ENCODE measurements at places on chromosomes 1 and 21. TPM values are rescaled to one million over a fixed set of nuclear protein-coding genes. Genes with fewer than 3 reads are reported as not detected.
A peak's percentile ranks its signal among the peaks of the same experiment; 100 is the strongest.

Gene GPATCH3
- total RNA-seq, result 15.0 TPM

Gene NAXE
- 63.0 TPM for total RNA-seq

Gene KCNJ6
- 0.11 TPM for total RNA-seq

Gene MAB21L3
- total RNA-seq, result 0.11 TPM

Gene ZNF593OS
- 6.0 TPM for total RNA-seq

Gene NPHS2
- total RNA-seq, result not detected

Gene MIB2
- 41.8 TPM for total RNA-seq

- no peak for ATAC-seq
Measured at GRCh38 chr1:21670059-21670881, 1.1 kb upstream of the RAP1GAP start.

GRCh38 chr1:21952786-21953520 is 15.8 kb upstream of the HSPG2 start:
- no peak for ATAC-seq

GRCh38 chr1:8716238-8716637 is 101.2 kb downstream of the RERE start:
- no peak for ATAC-seq

- ATAC-seq, result no peak
Measured at GRCh38 chr1:95966866-95967265, 732.9 kb downstream of the RWDD3 start.

- no peak for ATAC-seq
Measured at GRCh38 chr21:42362198-42362597, 4.1 kb downstream of the TFF1 start.

- ATAC-seq, result no peak
Measured at GRCh38 chr21:28932717-28933116, 60.0 kb downstream of the LTN1 start.

- ATAC-seq, result no peak
Measured at GRCh38 chr1:101317590-101317989, 80.8 kb downstream of the S1PR1 start.

DNA sequence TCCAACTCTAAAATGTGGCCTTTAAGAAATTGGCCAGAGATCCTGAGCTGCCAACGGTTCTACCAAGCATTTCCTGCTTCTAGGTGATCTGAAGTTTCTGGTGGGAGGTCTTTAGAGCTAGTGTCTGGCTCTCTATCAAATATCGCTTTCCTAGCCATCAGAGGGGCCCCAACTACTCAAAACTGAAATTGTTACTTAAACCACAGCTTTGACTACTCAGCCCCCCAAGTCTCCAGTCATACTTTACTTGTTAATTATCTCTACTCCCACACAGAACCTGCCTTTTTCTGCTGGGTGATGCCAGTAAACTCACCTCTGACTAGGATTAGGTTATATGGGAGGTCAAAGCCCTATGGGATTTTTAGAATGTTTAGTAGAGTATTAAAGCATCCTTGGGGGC is 95.1 kb downstream of the FASLG start:
- ATAC-seq, result no peak

DNA sequence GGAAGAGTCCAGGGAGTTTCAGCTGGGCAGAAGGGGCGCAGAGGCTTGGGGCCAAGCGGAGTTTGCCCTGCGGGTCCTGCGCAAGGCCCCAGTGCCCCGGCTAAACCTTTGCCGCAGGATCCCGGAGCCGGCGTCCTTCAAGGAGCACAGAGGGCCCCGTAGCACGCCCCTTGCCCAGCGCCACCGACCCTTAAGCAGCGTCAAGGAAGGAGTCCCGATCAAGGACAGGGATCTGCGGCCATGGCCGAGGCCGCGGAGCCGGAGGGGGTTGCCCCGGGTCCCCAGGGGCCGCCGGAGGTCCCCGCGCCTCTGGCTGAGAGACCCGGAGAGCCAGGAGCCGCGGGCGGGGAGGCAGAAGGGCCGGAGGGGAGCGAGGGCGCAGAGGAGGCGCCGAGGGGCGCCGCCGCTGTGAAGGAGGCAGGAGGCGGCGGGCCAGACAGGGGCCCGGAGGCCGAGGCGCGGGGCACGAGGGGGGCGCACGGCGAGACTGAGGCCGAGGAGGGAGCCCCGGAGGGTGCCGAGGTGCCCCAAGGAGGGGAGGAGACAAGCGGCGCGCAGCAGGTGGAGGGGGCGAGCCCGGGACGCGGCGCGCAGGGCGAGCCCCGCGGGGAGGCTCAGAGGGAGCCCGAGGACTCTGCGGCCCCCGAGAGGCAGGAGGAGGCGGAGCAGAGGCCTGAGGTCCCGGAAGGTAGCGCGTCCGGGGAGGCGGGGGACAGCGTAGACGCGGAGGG is 520 bp downstream of the CLIC6 start:
- peak; percentile 58 for ATAC-seq

DNA sequence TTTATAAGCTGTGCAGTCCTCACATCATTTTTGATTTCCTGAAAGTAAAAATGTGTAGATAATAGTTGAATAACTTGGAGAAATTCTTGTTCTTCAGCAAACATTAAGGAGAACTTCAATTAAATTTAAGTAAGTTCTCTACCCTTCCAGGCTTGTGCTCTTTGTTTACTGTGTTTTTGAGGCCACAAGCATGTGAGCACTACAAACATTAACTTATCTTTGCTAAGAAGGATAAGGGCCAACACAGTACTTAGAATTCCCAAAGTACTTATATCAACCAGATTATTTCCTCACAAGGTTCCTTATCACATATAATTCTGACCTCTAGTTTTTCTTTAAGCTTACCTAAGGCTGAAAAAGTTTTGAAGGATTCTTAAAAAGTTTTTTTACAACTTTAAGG is 24.7 kb upstream of the RWDD3 start:
- no peak for ATAC-seq

- ATAC-seq, result no peak
Measured at GRCh38 chr1:198717510-198717909, 78.7 kb downstream of the PTPRC start.

DNA sequence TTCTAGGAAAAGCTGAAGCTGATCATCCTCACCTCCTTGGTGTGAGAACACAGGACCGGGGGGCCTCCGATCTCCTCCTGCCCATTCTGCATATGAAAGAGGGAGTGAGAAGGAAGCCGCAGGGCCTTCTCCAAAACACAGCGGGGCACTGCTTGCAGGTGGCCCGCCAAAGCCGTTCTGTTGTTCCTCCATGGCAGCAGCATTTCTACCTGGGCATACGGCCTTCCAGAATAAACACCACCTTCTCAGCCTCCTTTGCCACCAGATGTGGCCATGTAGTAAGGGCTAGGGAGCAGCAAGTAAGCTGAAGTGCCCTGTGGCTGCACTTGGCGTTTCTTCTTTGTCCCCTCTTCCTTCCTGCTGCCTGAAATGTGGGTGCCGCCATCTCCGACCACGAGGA is 214.9 kb downstream of the TOMM20 start:
- no peak for ATAC-seq

DNA sequence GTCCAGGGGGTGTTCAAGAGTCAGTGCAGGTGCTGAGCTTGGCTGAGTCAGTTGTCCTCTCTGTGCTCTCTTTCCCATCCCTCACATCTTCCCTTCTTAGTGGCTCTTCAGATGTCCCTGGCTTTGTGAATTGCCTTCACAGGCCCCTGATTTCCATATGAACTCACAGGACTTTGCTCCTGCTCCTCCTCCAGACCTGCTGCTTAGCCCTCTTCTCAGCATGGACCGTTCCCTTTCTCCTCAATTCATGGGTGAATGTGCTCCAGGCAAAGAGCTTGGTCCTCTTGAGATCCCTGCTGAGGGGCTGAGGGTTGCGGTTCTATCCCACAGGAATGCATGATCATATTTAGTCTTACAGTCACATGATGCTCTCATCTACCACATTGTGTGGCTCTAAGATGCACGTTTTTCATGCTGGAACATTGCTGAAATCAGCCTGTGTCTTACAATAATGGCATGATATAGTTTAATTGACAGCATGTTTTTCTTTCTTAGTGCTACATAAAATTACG is 30.5 kb downstream of the CACNA1E start:
- ATAC-seq, result no peak

GRCh38 chr1:71660411-71660810 is 579.6 kb upstream of the ZRANB2 start:
- ATAC-seq, result no peak

DNA sequence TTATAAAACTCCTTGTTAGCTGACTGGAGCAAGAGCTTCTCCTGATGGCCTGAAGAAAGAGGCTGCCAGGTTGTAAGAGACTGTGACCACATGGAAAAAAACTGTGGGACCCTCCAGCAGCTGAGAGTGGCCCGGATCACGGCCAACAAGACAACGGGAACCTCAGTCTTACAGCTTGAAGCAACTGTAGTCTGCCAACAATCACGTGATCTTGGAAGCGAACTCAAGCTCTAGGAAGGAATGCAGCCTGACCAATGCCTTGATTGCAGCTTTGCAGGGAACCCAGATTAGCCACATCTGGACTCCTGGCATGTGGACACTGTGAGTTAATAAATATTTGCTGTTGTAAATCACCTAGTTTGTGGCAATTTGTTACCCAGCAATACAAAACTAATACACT is 442.6 kb upstream of the PRMT6 start:
- no peak for ATAC-seq

DNA sequence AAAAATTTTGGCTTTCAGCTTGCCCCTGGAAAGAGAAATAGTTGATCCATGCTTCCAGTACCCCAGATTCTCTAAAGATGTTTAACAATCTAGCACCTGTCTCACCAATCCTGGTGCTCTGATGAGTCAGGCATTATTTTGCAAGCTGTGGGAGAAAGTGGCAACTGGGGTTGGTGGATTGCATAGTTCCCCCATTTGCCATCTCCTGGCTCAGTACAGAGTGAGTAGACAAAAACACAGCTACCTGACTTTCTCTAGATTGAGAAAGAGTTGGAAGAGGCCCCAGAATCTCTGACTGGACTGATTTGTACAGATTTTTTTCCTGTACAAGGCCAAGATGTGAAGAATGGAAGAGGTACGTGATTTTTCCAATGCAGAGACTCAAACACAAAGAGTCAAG is 75.1 kb upstream of the NEGR1 start:
- ATAC-seq, result no peak

DNA sequence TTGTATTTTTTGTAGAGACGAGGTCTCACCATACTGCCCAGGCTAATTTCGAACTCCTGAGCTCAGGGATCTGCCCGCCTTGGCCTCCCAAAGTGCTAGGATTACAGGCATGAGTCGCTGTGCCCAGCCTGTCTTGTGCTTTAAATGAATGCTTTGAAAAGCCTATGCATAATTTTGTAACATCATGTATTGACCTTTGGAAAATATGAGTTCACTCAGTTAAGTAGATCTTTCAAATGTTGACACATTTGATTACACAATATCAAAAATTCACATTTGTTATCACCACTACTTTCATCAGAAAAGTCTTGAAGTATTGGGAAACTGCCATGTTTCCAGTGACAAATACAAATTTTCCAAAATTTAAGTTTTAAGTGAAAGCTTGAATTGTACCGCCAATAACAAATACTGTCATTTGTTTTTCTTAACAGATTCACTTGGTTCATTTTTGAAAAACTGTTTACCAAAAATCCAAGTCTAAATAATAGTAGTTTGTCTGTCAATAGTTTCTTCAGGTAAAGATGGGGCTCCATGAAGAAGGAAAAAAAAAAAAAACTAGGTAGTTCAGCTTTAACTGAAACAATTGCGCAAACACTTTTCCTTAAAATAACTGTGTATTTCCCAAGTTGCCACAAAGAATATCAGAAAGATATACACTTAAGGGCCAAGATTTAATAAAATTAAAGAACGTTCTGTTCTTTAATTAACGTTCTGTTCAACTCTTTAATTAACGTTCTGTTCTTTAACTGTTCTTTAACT is 233.2 kb upstream of the NR5A2 start:
- ATAC-seq, result no peak

DNA sequence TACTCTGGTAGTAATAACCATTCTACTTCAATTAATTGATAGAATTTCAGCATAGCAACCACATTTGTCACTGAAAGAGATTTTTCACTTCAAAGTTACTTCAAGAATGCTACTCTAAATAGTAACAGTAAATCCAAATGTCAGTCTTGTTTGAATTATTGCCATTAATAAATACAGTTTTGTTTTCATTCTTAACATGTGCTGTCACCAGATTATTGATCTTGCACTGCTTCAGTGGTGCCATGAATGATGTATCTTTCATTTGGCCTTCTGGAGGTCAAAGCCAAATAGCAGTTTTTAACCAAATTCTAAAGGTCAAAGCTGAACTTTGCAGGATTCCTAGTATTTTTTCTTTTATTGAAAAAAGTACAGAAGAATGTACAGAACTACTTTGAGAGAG is 199.5 kb downstream of the PATJ start:
- no peak for ATAC-seq

DNA sequence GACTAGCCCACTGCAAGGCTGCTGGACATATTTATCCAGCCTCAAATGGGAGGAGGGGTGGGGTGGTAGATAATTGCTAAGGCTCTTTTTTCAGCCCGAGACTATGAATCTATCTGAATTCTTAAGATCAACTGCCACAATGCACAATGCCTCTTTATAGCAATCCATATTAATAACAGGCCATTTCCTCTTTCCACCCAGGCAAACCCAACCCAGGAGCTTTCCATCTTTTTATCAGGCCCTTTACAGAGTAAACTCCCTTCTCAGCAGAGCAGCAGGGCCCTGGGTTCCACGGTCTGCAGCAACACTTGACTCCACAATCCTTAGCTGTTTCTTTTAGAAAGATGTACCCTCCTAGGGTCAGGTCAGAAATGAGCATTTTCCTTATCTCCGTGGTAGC is 806 bp downstream of the DDOST start:
- ATAC-seq, result no peak

DNA sequence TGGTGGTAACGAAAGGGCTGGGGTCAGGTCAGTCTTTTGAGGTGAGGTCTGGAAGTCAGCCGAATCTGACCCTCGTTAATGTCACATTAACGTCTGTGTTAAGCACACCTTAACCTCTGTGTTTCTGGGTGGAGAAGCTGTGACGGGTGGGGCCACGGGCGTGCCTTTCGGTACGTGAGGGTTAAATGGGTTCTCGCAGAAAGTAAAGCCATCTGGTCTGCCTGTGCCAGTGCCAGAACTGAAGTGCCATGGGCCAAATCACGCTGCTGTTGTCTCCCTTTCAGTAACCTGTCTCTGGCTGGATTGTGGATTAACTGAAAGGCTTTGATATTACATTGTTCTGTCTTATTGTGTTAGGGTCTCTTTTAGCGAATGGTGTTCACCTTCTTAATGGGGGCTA is 14.4 kb downstream of the URB2 start:
- ATAC-seq, result no peak

DNA sequence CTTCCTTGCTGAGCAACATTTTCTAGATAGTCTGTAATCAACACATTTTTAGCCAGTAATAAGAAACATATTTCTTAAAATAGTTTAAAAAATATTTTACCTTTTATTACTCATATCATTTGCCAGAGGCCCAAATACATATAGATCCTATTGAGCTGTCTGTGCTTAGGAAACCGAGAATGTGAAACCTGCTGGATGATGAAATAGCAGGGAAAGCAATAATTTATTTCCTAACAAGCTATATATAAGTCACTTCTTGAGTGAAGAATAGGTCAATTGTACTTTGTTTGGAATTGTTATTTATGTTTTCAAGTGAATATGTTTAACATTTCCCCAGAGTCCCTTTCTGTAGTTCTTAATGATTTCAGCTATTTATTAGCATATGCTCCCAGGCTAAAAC is 339.9 kb upstream of the TMPRSS15 start:
- peak; percentile 73 for ATAC-seq

DNA sequence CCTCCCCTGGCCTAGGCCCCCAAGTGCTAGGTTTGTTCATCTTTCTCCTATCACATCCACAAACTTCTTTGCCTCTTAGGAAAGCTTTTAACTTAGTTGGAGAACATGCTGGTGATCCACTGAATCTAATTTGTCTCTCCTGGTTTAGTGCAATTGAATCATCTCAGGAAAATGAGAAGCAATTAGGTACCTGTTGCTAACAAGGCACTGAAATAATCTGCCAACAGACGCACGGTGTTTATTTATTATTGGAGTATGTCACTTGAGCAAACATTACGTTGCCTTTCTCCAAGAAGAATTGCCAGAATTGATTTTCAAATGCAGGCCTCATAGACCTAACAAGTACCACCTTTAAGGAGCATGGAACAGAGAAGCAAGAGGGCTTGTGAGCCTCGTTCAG is 309.4 kb downstream of the NFIA start:
- ATAC-seq, result no peak
